ENCODE measurements at places on chromosomes 1 and 21.

GRCh38 chr1:229950908-229951307 is 116.1 kb upstream of the GALNT2 start:
- DNase-seq = no peak

DNA sequence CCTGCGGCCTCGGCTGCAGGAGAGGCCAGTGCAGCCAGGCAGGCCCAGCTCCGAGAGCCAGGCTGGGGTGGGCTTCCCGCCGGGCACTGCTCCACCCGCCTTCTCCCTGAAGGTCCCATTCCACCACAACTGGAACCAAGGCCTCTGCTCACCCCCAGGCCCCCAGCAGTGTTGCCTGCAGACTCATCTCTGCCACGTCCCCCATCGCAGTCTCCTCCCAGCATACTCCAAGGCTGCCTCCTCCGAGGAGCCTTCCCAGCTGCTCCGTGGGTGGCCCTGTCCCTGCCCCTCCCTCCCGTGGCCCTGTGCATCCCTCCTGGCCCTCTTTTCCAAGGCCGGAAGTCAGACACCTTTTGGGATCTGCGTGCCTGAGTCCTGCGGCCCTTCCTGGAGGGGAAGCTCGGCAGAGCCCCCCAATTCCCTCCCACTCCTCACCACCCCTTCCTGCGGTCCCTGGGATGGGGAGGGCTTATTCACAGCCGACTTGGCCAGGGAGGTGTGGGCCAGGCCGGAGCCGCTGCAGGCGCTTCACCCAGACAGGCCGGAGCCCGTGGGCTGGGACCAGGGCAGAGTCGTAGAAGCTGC is 47.6 kb downstream of the SLX9 start:
- no peak for DNase-seq

DNA sequence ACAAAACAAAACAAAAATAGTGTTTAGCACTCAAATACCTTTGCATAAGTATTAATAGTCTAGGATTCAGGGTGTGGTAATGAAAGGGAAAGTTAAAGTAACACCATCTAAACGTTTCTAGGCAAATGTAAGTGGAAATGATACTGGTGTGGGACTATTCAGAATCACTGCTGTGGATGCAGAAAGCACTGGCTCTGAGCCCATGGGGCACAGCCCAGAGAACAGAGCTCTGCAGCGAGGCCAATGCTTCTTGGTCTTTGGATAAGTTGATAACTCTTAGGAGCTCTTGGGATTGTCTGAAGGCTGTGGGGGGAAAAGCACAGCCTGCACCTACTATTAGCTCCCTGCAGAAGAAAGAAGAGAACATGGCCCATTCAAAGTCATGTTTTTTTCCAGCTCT is 21.4 kb upstream of the DNM3 start:
- no peak for DNase-seq

DNA sequence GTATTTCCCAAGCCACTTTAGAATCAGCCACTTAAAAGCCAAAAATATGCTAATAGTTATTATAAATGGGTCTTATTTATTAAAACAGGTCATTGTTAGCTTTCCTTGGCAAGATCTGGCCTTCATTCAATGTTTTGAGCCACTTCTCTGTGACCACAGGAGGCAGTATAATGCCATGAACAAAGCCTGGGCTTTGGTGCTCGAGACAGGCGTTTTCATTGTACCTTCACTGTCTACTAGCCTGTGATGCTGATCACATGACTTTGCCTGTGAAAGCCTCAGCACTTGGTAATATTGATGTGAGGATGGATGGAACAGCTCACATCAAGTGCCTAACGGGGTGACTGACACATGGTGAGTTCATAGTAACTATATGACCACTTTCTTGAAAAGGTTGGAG is 217.0 kb downstream of the RWDD3 start:
- DNase-seq = no peak

DNA sequence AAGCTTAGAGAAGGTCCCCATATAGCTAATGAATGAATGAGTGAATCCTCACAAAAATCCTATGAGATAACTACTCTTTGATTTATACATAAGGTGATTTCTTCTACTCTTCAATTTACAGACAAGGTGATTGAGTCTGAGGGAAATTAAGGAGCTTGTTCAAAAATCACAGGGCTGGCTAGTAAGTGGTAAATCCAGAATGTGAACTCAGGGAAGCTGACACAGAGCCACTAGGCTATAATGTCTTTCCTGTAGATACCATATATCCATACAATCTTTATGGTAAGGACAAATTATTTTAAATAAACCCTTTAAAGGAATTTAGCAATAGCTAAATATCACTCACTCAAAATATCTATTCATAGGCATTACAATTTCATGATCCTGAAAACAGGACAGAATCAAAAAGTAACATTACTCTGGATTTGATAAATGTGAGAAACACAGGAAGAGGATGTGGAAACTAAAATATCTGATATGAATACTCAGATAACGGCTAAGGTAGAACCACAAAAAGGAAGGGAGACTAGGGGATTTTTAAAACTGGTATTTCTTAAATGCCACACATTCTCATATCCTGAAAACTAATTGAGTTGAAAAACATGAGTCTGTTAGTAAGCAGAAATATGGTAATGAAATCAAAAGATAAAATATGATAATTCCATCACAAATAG is 108.2 kb downstream of the NBPF12 start:
- no peak for DNase-seq

DNA sequence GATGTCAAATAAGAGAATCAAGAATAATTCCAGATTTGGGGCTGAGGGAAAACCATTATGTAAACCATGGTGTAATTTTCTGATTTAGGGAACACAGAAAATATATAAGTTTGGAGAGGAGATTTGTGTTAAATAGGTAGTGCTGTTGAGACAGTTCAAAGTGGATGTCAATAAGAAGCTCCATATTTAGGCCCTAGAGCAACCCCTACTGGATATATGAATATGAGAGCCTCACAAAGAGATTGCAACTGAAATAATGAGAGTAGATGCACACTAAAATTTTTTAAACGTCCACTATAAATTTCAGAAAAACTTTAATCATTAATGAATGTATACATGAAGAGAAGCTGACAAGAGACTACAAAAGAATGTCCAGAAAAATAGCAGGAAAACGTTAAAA is 1447.8 kb upstream of the PRMT6 start:
- DNase-seq = no peak

DNA sequence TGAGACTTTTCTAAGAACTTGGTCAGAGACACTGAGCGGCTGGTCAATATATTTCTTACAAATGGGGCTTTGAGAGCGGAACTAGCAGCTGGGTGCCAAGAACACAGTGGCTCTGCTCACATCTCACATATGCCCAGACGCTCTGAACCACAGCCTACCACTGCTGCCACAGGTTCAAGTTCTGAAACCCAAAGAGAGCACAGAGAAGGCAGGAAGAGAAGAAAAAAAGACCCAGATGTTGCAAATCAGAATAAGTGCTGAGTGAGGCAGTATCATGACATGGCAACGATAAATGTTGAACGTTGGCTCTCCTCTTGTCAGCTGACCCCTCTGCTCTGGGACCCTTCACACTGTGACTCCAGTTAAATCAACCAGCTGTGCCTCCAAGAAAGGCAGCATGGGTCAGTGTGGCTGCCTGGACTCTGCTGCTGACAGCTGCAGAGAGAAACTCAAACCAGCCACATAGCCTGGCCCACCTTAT is 26.4 kb downstream of the HIVEP3 start:
- no peak for DNase-seq
